Fibroblast of skin of right biceps (primary cell): ENCODE measurements at places on chromosomes 6 and 20.

DNA sequence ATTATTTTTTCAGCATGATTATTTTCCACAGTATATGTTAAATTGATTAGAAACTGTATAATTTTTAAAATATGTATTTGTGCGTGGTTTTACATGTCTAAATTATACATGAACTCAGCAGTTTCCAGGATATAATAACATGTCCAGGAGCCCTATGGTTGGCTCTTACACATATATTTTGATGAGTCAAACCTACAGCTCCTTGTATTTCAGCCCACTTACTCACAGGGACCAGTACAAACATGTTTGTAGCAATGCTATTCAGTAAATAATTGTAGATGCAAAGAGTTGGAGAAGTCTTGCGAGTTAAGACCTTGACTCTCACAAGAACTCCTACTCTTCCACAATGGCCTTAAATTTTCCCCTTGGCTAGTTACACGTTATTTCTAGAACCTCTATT, 107.2 kb upstream of the SASH1 start:
- peak; percentile 31 for DNase-seq

DNA sequence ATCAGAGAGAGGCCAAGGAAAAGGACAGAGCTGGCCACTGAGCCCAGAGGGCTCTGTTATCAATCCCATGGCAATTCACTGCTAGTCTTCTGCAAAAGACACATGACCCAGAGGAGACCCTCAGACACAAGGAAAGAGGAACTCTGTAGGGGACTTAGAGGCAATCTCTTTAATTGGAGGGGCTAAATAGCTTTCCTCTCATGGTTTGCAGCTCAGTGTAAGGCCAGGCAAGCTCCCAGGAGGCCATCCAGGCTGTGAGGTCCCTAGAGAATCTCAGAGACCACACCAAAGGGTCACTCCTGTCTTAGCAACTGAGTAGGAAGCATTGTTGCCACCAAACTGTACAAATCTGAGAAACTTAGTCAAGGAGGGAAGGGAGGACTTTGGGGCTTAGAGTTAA, 10.0 kb upstream of the HLA-DOA start:
- DNase-seq, result no peak

GRCh38 chr6:17816921-17817611, 110.3 kb upstream of the NUP153 start:
- DNase-seq, result peak; percentile 56

DNA sequence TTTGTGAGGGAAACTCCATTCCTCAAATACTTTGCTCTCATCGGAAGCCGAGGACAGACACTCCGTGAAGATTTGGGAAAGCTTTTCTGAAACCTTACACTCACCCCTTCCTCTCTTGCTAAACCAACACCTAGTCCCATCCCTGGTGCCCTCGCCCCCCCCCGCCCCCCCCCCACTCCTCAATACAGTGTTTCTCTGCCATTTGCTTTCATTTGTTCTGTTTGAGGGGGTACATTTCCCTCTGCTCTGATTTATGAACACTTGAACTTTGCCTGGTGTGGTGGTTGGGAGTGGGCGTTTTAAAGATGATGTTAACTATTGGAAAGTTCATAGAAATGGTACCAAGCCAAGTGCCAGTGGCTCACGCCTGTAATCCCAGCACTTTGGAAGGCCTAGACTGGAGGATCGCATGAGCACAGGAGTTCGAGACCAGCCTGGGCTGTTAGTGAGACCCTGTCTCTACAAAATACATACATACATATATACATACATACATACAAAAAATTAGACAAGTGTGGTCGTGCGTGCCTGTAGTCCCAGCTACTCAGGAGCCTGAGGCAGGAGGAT, 1.1 kb downstream of the RAB32 start:
- peak; percentile 22 for DNase-seq

DNA sequence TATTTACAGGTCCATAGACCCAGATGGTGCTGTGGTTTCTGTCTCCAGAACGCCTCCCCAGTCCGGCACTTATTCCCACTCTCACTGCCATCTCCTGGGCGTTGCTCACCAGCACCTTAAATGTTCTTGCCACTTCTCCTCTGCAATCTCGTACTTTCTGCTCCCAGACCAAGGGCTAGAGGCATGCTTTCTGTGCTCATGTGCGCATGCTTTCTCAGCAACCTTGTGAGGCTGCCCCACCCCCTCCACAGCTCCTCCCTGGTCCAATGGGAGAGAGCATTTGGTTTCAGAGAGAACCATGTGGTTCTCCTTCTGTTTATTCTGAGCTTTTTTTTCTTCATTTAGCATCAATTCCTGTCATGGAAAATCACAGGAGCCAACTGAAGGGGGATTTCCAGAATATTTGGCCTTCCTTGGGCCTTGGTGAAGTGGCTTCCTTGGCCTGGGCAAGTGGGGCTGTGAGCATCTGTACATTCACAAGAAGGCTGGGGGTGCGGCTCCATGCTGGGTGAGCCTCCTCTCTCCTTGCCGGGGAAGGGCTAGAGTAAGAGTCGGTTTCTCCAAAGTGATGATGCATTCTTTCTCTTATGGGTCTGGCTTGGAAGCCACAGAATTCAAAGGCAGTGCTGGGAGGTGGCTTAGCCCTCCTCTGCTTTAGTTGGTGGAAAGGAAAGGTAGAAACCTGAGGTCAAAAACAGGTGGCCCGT, 66.6 kb downstream of the PHACTR3 start:
- DNase-seq, result no peak

DNA sequence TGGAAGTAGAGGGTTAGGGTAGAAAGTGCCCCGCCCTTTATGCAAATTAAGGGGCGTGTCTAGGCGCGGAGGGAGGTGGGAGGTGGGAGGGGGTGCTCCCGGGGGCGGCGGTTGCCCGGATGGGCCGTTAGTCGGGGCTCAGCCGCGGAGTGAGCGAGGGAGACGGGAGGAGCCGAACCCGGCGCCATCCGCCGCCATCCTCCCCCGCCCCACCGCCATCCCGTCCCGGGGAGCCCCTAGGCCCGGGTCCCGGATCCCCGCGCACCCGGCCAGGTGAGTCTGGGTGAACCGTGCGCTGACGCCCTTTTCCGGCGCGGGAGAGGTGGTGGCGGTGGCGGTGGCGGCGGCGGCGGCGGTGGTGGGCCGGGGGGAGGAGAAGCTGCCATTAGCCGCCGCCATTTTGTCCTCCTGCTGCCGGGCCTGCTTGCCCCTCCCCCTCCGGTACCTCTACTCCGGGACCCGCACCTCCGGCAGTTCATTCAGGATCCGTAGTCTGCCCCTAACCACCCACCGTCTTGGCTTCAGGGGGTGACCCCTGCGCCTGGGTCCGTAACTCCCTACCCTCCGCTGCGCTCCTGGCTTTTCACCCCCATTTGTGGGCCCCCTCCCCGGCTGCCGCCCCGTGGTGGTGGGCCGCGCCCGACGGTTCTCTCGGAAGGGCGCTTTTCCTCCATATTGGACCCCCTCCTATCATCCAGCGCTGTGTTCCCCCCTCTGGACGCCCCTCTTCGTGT, at the start of gene PRRC2A:
PRRC2A (plus strand) TSS at position 130 of the 734 bp plus-strand sequence. CDS start 2,075 bp downstream, outside the sequence.
- no peak for DNase-seq

DNA sequence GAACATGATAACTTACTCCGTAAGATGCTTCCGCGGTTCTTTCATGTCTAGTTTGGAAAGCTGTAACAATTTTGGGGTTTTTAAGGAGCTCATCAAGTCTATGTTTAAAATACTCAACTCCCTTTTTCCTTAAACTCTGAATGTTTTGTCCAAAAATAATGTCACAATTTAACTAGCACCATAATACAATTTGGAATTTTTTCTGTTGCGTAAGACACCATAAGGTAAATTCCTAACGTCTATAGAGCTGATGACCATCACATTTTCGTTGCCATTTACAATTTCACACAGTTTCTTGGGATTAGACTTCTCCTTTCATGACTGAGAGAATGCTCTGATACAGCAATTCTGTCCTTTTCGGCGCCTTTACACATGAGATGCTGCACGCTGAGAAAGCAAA, 26.7 kb upstream of the FOXF2 start:
- no peak for DNase-seq

- DNase-seq, result peak; percentile 47
Measured at GRCh38 chr20:34824452-34824805, 1.0 kb downstream of the NCOA6 start.

- no peak for DNase-seq
Measured at GRCh38 chr6:96116674-96117073, 100.9 kb downstream of the FUT9 start.

DNA sequence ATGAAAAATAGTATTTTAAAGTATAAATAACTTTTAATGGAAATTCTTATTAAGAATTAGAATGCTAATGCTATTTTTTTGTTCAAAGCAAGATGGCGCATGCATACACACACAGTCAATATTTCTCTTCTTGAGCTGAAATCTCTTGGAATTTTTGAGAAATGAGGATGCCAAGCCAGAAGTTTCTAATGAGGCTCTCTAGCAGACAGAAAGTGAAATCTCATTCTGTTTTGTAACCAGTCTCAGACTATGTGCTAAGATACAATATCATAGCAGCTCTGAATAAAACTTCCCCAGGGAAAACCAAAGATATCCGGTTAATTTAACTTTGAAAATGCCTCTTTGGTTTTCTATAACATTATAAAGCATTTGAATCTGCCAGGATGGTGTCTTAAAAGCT, 97.2 kb upstream of the HDAC2 start:
- DNase-seq, result no peak

DNA sequence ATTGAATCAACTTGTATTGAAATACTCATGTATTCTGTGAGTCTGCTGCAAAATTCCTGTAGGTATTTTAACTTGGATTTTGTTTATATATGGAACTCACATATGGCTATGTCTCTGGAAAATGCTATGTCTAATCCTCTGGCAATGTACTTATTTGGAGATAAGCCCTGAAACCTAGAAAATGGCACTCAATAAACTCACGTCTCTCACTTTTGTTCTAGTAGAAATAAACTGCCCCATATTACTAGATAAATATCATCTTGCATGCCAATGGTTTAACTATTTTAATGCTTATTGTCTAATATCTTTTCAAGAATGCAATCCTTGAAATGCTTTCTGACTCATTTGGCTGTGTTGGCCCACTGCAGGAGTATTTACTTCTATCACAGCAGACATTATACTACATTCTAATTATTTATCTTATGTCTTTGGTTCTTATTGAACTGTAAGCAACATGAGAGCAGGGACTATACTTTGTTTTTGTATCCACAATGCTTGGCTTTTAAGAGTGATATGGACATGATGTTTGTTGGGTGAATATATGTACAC, 292.2 kb upstream of the RSPO3 start:
- DNase-seq, result peak; percentile 42

GRCh38 chr6:156791320-156791850, 14.2 kb downstream of the ARID1B start:
- peak; percentile 73 for DNase-seq

- no peak for DNase-seq
Measured at GRCh38 chr6:143543435-143543834, 31.9 kb upstream of the FUCA2 start.

- no peak for DNase-seq
Measured at GRCh38 chr6:11773013-11773412, 5.6 kb downstream of the ADTRP start.

GRCh38 chr6:40146902-40147301, 212.6 kb upstream of the MOCS1 start:
- DNase-seq, result no peak

GRCh38 chr6:30915591-30915946, 1.5 kb downstream of the VARS2 start:
- DNase-seq, result peak; percentile 68

DNA sequence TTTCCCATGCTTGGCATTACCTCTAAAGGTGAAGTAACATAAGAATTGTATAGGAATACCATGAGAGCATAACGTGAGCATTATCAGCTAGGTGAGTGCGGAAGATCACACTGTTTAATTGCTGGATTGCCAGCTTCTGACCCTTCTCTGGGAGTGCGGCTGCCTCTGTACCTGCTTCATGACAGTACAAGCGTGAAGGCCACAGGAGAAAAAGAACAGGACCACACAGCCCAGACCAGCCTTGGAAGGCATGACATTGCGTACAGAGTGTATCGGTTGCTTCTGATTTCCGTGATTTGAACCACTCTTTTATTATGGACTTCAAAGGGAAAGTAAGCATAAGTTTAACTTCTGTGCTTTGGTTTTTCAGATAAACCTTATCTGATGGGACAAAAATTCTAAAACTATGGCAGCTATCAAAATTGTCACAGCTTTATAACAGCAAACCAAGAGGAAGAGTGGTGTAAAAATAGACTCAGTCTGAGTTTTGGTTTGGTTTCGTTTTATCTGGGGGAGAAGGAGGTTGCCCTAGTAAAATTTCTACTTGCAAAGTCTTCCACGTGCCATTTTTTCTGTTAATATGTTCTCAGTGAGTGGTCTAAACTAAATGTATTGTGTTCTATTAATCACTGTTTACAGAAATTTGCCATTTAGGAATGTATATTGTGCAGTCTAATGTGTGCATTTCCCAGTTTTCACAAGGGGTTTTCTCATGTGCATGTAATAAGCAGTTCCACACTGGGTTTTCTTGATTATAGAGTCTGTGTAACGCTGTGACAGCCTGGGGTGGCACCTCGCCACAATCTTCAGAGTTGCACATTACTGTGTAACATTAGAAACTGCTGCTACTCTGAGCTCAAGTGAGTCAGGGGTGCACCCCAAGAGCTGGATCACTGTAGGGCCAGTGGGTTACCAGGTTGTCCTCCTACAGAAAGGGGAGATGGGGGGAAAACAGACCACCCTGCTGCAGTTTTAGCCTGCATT, 97.3 kb downstream of the RPP40 start:
- peak; percentile 5 for DNase-seq

DNA sequence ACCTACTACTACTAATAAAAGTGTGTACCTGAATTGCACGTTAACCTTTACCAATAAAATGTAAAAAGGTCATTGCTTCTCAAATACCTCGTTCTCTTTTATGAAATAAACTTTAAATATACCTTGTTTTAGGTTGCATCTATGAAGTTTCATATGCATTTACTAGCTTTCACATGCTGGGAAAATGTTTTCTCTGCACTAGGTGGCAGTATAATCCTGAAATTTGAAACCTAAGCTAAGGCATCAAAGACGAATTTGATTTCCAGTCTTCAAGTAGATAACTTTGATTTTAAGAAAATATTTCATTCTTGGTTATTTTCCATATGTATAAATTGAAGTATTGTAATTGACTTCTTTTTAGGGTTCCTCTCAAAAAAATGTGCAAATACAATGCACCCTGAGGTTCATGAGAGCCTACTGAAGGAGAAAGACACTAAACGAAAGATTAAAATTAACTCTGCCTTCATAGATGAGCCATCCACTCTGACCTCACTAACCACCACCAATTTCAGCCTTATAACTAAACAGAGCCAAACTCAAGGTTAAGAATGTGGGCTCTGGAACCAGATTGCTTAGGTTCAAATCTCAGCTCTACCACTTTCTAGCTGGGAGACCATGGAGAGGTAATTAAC, 7.3 kb upstream of the COL9A1 start:
- peak; percentile 36 for DNase-seq

DNA sequence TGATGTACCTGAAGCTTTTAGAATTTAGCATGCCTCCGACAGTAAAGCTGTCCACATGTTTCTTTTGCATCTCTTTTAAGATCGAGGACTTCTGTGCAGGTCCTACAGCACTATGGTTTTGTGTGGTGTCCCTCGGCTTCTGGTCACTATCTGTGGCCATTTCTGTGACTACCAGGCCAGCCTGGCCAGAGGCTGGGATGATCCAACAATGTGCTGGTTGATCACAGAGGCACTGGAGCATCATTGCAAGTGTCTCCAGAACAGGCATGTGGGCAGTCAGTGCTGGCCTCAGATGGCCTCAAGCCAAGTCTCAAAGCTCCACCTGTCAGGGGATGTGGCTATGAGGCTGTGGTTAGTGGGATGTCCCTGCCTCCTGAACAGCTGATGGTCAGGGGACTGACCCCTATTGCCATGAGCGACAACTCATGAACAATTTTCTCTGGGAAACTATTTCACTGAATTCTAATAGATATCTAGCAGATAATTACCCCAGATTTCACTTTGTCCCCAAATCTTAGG, 136.6 kb downstream of the SYNDIG1 start:
- DNase-seq, result no peak

- peak; percentile 62 for DNase-seq
Measured at GRCh38 chr6:1436334-1437306, 47.2 kb downstream of the FOXF2 start.
